Thymus (tissue), 14 donors: ENCODE measurements at places on chromosomes 13 and 19. TPM values are rescaled to one million over a fixed set of nuclear protein-coding genes. Genes with fewer than 3 reads are reported as not detected.

GRCh38 chr13:99332456-99332855 is 25.3 kb upstream of the GPR183 start:
- no peak for DNase-seq

GRCh38 chr19:39550197-39550596 is 10.2 kb upstream of the EID2 start:
- no peak for DNase-seq

GRCh38 chr13:93413972-93414717 is 187.5 kb downstream of the GPC6 start:
- no peak for DNase-seq

DNA sequence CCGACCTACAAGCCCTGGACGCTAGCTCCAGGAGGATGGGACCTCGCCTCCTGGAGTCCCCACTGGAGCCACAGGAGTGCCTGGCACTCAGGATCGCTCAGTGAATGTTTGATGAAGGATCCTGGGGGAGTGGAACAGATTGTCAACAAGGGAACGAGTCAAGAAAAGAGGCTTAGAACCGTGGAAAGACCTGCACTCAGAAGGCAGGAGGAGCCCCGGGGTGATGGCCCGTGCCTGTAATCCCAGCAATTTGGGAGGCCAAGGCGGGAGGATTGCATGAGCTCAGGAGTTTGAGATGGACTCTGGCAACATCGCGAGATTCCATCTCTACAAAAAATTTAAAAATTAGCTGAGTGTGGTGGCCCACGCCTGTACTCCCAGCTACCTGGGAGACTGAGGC is 38.9 kb downstream of the ATP12A start:
- DNase-seq = no peak

GRCh38 chr19:14544977-14545715 is 15.8 kb downstream of the TECR start:
- no peak for DNase-seq

DNA sequence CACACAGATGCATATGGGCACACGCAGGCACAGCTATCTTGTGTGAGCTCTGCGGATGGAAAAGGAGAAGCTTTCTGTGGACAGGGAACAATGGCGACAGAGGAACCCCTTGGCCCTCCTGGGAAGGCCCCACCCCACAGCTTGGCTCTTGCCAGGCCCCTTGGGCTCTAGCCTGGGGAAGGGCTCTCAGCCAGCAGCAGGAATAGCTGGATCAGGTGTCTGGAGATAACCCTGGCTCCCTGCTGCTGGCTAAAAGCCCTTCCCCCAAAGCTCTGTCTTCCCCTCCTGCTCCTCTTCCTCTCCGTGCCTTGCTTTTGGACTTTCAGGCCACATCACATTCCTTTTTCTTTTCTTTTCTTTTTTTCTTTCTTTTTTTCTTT is 24.3 kb downstream of the CEBPA start:
- no peak for DNase-seq

DNA sequence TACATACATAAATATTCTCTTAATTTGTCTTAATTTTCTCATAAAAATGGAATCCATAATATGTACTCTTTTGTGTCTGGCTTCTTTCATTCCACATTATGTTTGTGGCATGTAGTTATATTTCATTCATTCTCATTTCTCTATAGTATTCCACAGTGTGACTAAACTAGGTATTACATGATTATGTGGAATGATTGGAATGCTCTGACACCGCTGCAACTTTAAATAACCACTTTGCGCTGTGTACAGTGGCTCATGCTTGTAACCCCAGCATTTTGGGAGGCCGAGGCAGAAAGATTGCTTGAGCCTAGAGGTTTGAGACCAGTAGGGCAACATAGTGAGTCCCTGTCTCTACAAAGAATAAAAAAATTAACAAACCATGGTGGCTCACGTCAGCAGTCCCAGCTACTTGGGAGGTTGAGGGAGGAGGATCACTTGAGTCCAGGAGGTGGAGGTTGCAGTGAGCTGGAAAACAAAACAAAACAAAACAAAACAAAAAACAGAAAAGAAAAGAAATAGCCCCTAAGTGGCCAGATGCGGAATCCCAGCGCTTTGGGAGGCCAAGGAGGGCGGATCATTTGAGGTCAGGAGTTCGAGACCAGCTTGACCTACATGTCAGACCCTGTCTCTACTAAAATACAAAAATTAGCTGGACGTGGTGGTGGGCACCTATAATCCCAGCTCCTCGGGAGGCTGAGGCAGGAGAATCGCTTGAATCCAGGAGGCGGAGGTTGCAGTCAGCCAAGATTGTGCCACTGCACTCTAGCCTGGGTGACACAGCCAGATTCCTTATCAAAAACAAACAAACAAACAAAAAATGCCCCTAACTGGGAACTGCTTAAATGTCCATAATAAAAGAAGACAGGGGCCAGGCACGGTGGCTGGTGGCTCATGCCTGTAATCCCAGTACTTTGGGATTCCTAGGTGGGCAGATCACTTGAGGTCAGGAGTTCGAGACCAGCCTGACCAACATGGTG is 8.0 kb upstream of the SAE1 start:
- no peak for DNase-seq

DNA sequence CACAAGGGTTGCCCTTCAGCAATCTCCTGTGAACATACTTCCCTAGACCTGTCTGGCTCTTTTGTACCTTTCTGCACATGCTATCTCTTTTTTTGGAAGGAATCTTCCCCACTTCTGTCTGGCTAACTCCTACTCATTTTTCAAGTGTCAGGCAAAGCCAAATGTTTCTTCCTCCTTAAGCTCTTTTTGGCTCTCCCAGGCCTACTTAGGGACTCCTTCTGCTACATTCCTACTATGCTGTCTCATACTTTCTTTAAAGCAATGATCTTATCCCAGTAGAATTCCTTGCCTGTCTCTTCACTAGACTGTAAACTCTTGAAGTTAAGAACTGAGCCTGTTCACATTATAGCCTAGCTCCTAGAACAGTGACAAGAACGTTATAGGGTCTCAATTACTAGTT is 114.9 kb upstream of the WASF3 start:
- no peak for DNase-seq

DNA sequence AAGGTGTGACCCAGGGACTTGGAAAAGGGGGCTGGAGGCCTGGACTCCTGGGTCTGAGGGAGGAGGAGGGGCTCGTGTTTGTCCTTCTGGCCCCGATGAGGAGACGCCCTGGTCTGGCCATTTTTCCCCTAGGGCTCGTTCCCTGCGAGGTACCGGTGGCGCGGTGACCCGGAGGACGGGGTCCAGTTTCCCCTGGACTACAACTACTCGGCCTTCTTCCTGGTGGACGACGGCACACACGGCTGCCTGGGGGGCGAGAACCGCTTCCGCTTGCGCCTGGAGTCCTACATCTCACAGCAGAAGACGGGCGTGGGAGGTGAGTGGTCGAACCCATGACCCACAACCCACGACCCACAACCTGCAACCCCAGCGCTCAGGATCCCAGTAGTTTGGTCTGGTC is 10.8 kb downstream of the TRPM4 start:
- DNase-seq = no peak

Gene SHD
- total RNA-seq = 0.80 TPM

Gene NLRP11
- under 0.01 TPM for total RNA-seq

Gene ZNF844
- total RNA-seq = 4.6 TPM

Gene EDDM13
- 0.85 TPM for total RNA-seq
